Uterus (tissue), 4 donors: ENCODE measurements at places on chromosomes 11 and 22. TPM values are rescaled to one million over a fixed set of nuclear protein-coding genes. Genes with fewer than 3 reads are reported as not detected.
A peak's percentile ranks its signal among the peaks of the same experiment; 100 is the strongest.

The SMIM38 gene
- 2.6 TPM for total RNA-seq

The PGR gene
- total RNA-seq: 35.2 TPM

The OR2D2 gene
- total RNA-seq: not detected

The PLXNB2 gene
- total RNA-seq: 96.6 TPM

The TTLL1 gene
- total RNA-seq: 5.6 TPM

DNA sequence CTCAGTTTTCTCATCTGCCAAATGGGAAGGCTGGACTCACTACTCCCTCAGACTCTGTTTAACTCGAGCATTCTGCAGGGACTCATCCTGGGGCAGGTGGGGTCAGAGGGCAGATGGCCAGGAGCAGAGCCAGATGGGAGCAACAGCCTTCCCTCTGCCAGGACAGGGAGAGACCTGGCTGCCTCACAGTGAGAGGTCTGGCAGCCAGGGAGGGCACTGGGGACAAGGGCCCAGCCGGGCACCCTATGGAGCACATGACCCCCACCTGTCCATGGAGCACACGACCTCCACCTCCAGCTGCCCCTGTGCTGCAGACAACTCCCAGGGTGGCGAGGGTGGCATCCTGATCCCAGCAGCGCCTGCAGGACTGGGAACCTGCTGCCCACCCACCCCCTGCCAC, 67.4 kb downstream of the IGLL1 start:
- no peaks in the 10 kb centered on the region for H3K27me3 ChIP-seq
- H3K36me3 ChIP-seq: no peaks in the 10 kb centered on the region
- H3K27ac ChIP-seq: no peak overlapping the region
- H3K4me3 ChIP-seq: no peak overlapping the region
- H3K4me1 ChIP-seq: no peaks in the 10 kb centered on the region

- H3K4me3 ChIP-seq: no peak overlapping the region
- no peaks in the 10 kb centered on the region for H3K27me3 ChIP-seq
- DNase-seq: no peak
- H3K36me3 ChIP-seq: no peaks in the 10 kb centered on the region
These were observed 728.2 kb upstream of the ANO5 start for GRCh38 chr11:21464601-21465193.

- H3K27ac ChIP-seq: no peak overlapping the region
- H3K36me3 ChIP-seq: no peaks in the 10 kb centered on the region
- peak overlapping the region; percentile 38 for H3K4me3 ChIP-seq
These were observed 30.4 kb upstream of the TRIM29 start for GRCh38 chr11:120168108-120168959.

DNA sequence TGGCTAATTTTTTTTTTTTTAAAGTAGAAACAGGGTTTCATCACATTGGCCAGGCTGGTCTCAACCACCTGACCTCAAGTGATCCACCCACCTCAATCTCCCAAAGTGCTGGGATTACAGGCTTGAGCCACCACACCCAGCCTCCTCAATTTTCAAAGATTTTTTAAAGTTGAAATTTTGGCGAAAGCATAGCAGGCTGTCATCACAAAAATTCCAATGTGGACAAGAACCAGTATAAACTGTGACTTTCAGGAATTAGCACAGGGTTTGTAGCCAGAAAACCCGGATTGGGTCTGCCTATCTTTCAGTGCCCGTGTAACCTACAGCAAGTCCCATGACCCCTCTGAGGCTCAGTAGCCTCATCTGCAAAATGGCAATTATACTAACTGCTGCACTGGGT, 80.2 kb downstream of the SGSM3 start:
- H3K36me3 ChIP-seq: no peaks in the 10 kb centered on the region
- no peak overlapping the region for H3K27ac ChIP-seq
- no peaks in the 10 kb centered on the region for H3K27me3 ChIP-seq
- no peak for DNase-seq

DNA sequence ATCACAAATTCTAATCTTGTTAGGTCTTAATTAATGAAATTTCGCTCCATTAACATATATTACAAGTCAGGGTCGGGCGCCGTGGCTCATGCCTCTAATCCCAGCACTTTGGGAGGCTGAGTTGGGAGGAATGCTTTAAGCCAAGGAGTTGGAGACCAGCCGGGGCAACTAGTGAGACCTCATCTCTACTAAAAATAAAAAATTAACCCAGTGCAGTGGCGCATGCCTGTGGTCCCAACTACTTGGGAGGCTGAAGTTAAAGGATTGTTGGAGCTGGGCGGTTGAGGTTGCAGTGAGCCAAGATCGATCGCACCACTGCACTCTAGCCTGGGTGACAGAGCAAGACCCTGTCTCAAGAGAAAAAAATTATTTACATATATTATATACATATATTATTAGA, 1.9 kb downstream of the TMA7B start:
- no peaks in the 10 kb centered on the region for H3K36me3 ChIP-seq
- H3K4me3 ChIP-seq: no peak overlapping the region
- H3K27me3 ChIP-seq: no peaks in the 10 kb centered on the region

DNA sequence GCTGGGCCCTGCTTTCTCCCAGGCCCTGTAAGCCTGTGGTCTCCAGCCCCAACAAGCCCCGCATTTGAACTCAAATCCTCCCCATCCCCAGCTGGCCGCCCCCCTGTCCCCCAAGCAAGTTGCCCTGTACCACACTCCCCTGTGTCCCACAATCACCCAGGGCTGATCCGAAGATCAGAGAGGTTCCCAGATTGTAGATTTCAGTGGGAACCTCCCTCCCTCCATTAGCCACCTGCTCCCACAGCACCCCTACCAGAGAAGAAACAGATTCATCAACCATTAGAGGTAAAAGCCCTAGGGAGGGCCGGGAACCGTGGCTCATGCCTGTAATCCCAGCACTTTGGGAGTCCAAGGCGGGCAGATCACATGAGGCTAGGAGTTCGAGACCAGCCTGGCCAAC, 107.5 kb downstream of the FEZ1 start:
- no peaks in the 10 kb centered on the region for H3K36me3 ChIP-seq
- H3K27ac ChIP-seq: no peak overlapping the region
- H3K27me3 ChIP-seq: no peaks in the 10 kb centered on the region
- no peak overlapping the region for H3K4me3 ChIP-seq
- H3K4me1 ChIP-seq: no peaks in the 10 kb centered on the region

DNA sequence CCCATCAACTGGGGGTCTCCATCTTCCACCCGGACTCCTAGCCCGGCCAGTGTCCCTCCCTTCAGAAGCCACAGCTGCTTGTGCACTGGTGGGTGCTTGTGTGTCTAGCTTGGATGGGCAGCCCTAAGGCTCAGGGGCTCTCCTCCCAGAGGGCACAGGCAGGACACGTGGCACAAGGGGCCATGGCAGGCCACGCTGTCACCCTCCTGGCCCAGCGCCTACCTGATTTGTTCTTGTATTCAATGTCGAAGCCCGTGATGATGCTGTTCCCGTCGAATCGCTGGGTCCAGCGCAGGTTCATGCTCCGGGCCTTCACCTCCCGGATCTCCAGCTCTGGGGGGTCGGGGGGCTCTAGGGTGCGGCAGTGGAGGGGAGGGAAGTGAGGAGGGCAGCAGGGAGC, 152.6 kb downstream of the CEP164 start:
- H3K27me3 ChIP-seq: no peaks in the 10 kb centered on the region
- no peak overlapping the region for H3K4me3 ChIP-seq
- no peaks in the 10 kb centered on the region for H3K4me1 ChIP-seq
- no peaks in the 10 kb centered on the region for H3K36me3 ChIP-seq
- DNase-seq: no peak

- no peak overlapping the region for H3K27ac ChIP-seq
- H3K4me3 ChIP-seq: no peak overlapping the region
- H3K4me1 ChIP-seq: no peaks in the 10 kb centered on the region
- no peak for DNase-seq
These were observed 44.7 kb upstream of the ZBTB44 start for GRCh38 chr11:130359419-130359818.

DNA sequence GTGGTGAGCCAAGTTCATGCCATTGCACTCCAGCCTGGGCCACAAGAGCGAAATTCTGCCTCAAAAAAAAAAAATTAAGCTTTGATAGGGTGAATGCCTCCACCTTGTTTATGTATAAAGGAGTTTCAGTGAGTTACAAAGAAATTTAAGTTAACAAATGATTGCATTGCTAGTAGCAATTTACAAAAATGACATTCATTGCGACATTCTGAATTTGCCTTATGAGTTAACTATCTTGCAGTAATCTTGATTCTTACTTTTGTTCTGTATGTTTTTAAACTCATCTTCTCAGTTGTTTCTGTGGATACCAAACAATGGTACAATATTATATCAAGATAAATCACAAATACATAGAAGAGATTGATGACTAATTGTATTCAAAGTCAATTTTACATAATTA, 207.0 kb downstream of the DDX10 start:
- H3K4me3 ChIP-seq: no peak overlapping the region
- H3K4me1 ChIP-seq: no peaks in the 10 kb centered on the region
- H3K27me3 ChIP-seq: no peaks in the 10 kb centered on the region
- DNase-seq: no peak
- no peak overlapping the region for H3K27ac ChIP-seq
- no peaks in the 10 kb centered on the region for H3K36me3 ChIP-seq

DNA sequence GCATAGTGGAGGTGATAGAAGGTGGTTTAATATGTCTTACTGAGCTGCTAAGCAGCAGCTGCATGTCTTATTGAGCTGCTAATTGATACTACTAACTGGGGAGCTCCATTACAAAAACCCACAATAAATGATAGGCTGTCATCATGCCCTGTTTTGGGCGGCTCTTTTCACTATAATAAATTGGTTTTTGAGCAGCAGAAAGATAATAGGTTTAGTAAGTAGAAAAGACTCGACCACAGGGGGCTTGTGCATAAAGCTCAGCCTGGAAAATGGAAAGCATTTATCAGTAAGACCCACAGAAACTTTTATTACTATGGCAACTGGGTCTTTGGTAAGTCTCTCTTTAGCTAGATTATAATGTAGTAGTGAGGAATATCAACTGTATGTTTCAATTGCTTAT, 117.6 kb downstream of the LDLRAD3 start:
- DNase-seq: no peak
- no peaks in the 10 kb centered on the region for H3K27me3 ChIP-seq
- H3K4me1 ChIP-seq: no peaks in the 10 kb centered on the region
- no peaks in the 10 kb centered on the region for H3K36me3 ChIP-seq
- no peak overlapping the region for H3K27ac ChIP-seq

- no peaks in the 10 kb centered on the region for H3K36me3 ChIP-seq
- H3K4me3 ChIP-seq: no peak overlapping the region
- no peaks in the 10 kb centered on the region for H3K27me3 ChIP-seq
- H3K4me1 ChIP-seq: no peaks in the 10 kb centered on the region
- DNase-seq: no peak
- H3K27ac ChIP-seq: no peak overlapping the region
These were observed 15.3 kb downstream of the MUC2 start for GRCh38 chr11:1089738-1090599.

GRCh38 chr11:60345489-60345888, 18.4 kb downstream of the MS4A6E start:
- no peaks in the 10 kb centered on the region for H3K36me3 ChIP-seq
- no peak overlapping the region for H3K27ac ChIP-seq
- no peaks in the 10 kb centered on the region for H3K27me3 ChIP-seq
- H3K4me3 ChIP-seq: no peak overlapping the region

DNA sequence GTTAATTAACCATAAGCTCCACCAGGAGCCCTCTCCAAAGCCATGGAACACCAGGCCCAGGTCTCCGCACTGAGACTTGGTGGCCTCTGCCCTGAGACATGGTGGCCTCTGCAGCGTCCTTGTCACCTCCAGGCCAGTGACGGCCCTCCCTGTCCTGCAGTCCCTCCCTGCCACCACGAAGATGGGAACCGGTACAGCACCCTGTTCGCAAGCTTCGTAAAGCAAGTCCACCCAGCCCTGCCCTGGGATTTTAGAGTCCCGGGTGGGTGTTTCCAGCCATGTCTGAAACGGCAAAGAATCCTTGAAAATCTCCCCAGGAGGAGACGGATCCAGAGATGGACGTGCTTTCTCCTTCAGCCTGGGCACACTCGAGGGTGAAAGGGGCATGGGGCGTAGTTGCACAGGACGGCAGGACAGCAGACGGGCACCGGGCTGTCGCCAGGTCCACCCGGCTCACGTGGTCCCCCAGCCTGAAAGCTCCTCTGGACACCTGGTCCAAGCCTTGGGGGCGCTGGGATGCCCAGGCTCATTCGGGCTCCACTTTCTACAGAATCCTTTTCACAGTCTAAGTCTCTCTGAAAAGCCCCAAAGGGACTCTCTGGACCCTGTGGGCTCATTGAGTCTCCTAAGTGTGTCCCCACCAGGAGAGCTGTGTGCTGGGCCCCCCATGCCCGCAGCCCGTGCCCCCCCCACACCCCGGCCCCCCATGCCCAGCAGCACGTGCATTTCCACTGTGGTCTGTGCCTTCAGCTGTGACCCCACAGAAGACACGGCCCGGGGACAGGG, 456.2 kb downstream of the BRD1 start:
- H3K27ac ChIP-seq: no peak overlapping the region
- no peaks in the 10 kb centered on the region for H3K27me3 ChIP-seq
- H3K4me3 ChIP-seq: no peak overlapping the region

DNA sequence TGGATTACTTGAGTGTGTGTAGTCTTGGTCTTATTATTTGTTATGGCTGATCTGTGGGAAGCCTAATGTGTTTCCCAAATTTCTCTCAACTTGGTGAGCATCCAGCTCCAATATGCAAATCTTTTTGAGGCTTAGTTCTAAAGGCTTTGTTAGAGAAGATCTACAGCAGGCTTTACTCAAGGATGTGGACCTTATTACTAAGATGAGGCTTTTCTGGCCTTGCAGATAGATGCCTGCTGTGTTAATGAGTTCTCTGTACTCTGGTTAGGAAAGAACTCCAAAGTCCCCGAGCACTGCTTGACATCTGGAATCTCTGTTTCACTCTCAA, 24.1 kb downstream of the MYEOV start:
- no peaks in the 10 kb centered on the region for H3K4me1 ChIP-seq
- no peaks in the 10 kb centered on the region for H3K36me3 ChIP-seq
- DNase-seq: no peak
- H3K27me3 ChIP-seq: no peaks in the 10 kb centered on the region

DNA sequence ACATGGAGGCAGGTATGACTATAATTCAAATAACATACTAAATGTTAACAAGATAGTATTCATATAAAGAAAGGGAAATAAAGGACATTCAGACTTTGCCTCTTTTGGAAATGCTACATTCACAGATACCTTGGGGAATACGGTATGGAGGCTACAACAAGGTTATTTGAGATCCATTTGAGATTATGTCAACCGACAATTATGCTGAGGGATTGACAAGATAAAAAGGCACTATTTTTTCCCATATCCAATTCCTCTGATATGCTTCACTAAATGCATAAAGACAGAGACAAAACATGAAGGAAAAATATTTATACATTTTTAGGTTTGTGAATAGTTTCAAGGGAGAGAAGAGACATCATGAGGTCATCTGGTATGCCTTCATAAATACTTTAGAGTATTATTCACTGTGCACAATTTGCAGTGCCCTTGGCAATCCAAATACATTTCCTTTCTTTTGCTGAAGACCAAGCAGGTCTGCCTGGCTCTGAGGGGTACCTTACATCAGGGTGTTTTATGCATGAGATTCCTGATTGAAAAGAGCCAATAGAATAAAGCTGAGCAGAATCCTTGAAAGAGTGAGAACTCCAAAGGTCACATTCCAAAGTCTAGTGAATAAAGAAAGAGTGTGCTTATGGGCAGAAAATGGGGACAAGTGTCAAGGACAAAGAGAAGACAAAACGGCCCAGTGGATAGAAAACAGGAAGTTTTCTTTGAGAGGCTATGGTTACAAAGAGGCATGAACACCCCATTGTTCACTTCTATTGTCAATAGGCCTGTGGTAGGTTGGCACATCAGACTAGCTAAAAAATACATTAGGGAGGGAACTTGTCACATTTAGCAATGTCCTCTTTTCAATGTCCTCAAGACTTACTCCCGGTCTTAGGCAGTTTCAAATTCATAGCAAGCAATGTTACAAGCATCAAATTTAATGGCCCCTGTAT, 455.8 kb downstream of the LRRC4C start:
- no peak for DNase-seq
- no peaks in the 10 kb centered on the region for H3K4me1 ChIP-seq
- H3K4me3 ChIP-seq: no peak overlapping the region
- no peak overlapping the region for H3K27ac ChIP-seq
- no peaks in the 10 kb centered on the region for H3K36me3 ChIP-seq
- H3K27me3 ChIP-seq: no peaks in the 10 kb centered on the region
